ENCODE measurements at places on chromosomes 4 and X.

GRCh38 chr4:185479507-185479971, 8.0 kb upstream of the CCDC110 start:
- no peak for DNase-seq

GRCh38 chr4:79048878-79049277, 109.6 kb upstream of the PAQR3 start:
- no peak for DNase-seq

GRCh38 chrX:129145385-129145784, 377.9 kb downstream of the SMARCA1 start:
- no peak for DNase-seq

GRCh38 chr4:158008551-158009218, 164.1 kb downstream of the GASK1B start:
- no peak for DNase-seq

GRCh38 chr4:61336916-61337315, 136.8 kb downstream of the ADGRL3 start:
- no peak for DNase-seq

- DNase-seq, result peak; percentile 48
These were observed 92.2 kb upstream of the PGRMC2 start for GRCh38 chr4:128379860-128380259.

- no peak for DNase-seq
These were observed 9.1 kb downstream of the QDPR start for GRCh38 chr4:17502756-17503155.

DNA sequence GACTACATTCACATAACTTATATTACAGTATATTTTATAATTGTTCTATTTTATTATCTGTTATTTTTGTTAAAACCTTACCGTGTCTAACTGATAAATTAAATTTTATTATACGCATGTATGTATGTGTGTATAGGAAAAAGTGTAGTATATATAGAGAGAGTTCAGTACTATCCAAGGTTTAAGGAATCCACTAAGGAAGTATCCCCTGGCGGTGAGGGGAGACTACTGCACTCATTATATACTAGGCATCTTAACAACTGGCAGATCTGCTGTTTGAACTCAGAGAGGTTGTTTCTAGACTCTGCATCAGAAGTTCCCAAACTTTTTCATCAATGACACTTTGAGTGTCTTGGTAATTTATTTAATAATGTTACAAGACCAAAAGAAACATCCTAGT, 70.9 kb downstream of the NDST4 start:
- DNase-seq, result no peak

DNA sequence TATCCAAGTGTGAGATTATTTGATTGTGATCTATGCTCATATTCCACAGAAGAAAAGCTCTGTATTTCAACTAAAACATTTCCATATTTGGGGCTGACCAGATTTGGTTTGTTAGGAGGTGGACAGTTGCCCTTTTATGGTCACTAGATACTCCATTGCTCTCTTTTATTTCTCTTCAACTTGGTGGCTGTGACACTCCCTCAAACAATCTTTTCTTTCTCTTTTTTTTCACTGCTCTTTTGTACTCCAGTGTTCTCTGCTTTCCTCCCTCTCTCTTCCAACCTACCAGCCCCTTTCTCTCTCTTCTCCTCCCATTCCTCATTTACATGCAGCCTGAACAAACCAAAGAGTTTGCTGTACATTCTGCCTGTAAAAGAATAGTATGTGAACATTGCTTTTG, 48.8 kb downstream of the RBPJ start:
- no peak for DNase-seq

DNA sequence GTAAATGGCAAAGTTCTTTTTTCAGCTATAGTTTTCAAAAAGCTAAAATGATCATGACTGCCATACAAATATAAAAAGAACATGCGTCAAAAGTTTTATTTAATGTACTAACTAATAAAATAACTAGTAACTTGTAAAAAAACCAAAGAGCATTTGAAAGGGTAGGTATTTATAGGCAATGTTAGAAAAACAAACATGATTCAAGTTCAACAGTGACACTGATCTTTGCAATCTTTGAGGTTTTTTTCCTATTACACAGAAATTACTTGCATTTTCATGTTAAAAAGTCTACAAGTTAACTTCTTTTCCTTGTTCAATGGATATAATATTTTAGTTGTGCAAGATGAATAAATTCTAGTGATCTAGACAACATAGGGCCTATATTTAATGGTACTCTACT, 72.3 kb upstream of the GRID2 start:
- DNase-seq, result no peak

DNA sequence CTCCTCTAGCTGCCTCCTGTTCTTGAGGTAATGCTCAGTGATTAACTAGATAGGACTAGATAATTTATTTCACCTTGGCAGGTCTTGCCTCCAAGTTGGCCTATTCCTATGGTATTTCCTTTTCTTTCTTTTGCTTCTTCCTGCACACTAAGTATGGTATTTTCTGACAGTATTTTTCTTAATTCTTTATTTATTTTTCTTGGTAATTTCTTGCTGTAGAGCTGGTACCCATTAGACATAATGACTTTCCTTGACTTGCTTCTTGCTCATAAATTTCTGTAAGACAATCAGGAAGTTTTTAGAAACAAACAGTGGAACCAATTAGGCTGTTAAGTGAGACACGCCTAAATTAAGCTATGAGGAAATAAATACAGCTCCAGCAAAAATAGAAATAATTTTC, 9.5 kb downstream of the RAB9A start:
- DNase-seq, result no peak

DNA sequence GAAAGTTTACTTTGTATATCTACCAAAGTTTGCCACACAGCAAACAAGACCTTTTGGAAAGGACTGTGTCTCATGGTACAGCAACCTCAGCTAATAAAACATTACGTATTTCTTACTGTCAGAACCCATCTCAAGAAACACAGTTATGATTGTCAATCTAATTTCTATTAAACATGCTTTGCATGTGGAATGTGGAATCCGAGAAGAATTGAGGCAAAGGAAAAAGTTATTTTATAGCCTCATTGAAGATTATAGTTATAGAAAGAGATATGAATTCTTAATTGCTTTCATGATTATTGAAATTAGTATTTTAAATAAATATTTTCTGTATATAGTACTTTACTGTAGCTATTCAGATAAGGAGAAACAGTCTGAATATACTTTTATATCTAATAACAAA, 5.4 kb downstream of the PCDH7 start:
- DNase-seq, result no peak

DNA sequence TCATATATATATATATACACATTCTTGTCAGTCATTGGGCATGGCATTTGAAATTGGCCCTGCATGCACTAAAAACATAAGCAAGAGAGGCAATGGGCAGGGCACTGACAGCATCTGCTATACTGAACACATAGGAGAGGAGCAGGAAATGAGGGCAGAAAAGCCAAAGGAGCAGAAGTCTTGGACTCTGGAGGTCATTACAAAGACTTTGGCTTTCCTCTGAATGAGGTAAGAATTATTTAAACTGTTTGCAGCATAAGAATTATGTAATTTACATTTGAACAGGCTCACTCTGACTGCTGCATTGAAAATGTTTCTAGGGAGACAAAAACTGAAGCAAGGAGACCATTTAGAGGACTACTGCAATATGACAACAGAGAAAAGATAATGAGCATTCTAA, 396.5 kb downstream of the PRDM5 start:
- DNase-seq, result no peak

DNA sequence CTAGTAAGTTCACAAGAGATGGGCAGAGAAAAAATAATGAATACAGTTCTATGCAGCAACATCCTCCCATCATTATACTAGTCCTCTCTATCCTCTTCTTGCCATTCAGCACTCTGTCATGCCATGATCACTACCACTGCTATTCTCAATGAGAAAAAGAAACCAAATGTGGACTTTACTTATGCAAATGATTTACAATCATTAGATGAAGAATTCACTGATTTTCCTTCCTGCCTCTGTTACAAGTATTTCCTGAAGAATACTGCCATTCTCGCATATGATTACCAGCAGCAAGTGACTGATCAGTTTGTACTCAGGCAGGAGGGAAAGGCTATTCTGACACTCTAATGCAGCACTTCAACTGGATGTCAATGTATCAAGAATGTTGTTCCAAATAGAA, 50.3 kb downstream of the WDFY3 start:
- no peak for DNase-seq

GRCh38 chr4:165905405-165906027, 32.5 kb downstream of the TLL1 start:
- no peak for DNase-seq

DNA sequence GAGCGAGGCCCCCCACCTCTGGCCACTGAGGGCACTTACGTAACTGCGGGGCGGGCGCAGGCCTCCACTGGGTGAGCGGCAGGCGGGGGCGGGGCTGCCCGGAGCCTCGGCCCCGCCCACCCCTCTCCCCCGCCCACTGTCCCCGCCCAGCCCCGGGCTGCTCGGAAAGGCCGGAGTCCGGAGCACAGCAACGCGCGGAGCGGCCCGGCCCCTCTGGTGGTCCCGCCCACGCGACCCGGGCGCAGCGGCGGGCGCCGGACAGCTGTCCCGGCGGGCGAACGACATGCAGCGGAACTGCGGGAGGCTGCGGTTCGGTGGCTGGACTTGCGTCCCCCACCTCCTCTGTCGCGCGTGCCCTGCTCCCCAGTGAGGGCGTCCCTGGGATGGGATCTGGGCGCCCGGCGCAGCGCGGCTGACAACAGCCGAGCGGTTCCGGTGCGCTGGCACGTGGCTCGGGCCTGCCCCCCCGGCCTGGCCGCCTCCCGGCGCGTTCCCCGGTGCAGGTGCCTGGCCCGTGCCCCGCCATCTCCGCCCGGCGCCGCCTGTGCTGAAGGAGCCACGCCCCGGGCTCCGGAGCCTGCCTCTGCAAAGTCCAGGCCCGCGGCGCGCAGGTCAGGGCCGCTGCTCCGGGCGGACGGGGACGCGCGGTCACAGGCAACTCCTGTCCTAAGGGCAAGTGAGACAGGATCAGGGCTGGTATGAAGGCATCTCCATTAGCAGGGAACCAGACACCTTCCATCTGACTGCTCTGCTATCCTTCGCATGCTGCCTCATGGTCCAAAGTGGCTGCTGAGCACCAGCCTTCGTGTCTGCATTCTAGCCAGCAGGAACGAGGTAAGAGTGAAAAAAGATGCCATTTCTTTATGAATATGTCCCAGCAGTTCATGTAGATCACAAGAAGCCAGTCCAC, 21.8 kb upstream of the JAKMIP1 start:
- peak; percentile 29 for DNase-seq

DNA sequence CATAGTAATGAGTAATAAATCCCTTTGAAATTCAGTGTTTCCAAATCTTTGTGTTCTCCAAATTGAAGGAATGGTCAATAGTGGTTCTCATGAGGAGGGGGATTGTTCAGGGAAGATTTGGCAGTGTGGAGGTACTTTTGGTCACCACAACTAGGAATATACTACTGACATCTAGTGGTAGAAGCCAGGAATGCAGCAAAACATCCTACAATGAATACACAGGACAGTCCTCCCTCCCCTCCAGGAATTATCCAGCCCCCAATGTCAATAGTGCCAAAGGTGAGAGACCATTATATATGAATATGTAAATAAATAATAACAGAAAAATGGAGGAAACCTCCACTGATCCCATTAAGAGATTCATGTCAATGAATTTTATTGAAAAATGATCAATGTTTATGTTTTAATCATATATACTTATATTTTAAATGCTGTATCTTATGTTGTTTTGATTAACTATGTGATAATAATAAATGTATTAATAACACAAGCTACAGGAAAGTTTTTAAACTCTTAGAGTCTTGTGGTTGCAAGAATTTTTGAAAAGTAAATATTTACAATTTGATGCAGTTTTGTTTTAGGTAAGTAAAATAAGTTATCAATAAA, 14.4 kb upstream of the FAM9A start:
- no peak for DNase-seq

DNA sequence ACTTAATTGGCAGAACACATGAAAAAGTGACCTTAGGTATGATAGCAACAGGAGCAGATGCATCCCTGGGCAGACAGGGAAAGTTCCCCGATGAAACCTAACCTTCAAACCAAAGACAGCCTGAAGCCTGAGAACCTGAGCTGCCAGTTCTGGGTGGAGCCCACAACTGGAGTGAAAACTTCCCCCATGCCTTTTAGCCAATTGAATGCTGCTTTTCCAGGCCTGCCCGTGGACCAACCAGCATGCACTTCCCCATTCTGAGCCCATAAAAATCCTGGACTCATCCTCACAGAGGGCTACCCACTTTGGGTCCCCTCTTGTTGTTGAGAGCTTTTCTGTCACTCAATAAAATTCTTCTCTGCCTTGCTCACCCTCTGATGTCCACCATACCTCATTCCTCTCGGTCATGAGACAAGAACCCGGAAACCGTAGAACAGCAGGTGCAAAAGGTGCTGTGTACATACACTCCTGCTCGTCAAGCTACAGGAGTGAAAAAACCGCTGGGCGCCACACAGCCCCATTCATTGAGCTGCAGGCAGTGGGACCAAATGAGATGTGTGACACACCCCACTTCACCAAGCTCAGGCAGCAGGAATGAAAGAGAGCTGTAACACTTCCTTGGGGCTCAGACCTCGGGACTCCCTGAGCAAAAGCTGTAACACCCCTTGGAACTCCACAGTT, 13.9 kb upstream of the SLC7A11 start:
- DNase-seq, result no peak

DNA sequence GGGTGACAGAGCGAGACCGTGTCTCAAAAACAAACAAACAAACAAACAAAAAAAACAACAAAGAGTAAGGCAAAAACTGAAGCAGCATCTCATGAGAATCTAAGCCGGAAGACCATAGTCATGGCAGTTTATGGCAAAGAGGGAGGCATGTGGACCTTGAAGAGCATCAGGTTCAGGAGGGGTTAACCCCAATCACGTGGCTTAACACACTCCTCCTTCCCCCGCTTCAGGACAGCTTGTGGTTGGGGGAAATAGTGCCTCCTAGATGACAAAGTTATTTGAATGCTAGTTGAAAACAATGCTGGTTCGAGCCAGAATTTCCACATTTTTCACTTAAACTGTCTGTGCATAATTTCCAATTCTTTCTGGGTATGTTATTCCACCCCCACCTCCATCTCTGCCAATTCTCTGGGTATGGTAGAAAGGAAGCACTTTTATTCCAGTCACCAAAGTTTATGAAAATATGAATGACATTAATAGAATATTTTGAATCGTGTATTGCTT, 11.7 kb upstream of the MAP7D3 start:
- DNase-seq, result no peak

DNA sequence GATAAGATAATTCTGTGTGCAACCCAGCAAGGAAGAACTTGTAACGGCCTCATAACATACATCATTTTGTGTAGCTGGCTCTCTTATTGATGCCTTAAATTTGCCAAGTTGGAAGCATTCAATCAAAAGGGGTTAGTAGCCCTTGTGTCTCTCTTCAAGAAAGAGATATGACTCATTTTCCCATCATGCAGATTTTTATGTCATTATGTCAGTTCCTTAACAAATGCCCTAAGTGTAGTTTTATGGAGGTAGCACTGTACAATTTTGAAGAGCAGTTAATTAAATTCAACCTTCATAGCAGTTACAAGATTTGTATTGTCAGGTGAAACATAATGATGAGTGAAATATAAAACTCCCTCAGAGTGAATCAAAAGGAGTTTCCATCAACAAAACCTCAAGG, 215.6 kb downstream of the GRIA3 start:
- DNase-seq, result no peak

GRCh38 chrX:104929324-104929723, 291.2 kb downstream of the TEX13A start:
- DNase-seq, result no peak

Measured in left ventricle myocardium inferior (tissue), 1 donor.